ENCODE measurements at places on chromosomes 1 and 21.

DNA sequence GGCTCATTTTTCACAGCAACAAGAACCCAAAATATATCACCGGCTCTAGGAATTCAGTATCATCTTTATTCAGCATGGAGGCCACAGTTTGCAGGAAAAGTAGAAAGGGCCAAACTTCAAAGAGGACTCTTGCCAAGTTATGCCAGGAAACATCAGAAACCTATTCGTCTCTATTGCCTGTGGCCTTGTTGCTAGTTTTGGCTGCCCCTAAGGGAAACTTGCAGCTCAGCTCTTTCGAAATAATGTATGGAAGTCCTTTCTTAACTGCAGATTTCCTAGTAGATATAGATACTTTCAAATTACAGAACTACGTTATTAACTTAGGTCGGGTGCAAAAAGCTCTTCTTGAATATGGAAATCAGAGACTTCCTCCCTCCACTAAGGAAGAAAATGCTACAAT lies 4.2 kb upstream of the NENF start:
- no peak for DNase-seq

GRCh38 chr1:207205614-207206061 lies 101.6 kb downstream of the C4BPA start:
- DNase-seq = no peak

- DNase-seq = no peak
These were observed 67.6 kb downstream of the NR5A2 start for GRCh38 chr1:200095057-200095577.

DNA sequence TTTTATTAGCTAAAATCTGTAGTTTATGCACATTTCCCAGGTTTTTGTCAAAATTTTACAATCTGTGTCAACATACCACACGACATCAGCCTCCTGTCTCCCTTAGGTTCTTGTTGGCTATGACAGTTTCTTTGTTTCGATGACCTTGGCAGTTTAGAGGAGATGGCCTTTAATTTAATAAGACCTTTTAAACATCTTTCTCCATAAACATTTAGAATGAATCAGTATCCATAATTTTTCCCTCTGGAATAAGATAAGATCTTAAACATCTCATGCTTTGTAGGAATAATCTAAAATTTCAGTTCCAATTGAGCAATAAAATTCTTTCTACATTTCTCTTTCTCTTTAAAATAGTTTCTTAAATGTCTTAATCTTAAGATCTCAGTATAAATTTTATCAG lies 28.7 kb upstream of the DYRK1A start:
- no peak for DNase-seq

- no peak for DNase-seq
These were observed 17.7 kb downstream of the KCNC4 start for GRCh38 chr1:110227774-110228173.

All from fibroblast of skin of back (primary cell).